ENCODE measurements at places on chromosomes 7 and 10. TPM values are rescaled to one million over a fixed set of nuclear protein-coding genes. Genes with fewer than 3 reads are reported as not detected.

GRCh38 chr7:4470246-4470645, 211.8 kb upstream of the FOXK1 start:
- no peak for DNase-seq

- no peak for DNase-seq
Measured at GRCh38 chr7:100641463-100641859, at the start of gene TFR2. TSS of gene TFR2 (minus strand) at chr7:100641552. CDS start at chr7:100641509, 43 bp downstream.

DNA sequence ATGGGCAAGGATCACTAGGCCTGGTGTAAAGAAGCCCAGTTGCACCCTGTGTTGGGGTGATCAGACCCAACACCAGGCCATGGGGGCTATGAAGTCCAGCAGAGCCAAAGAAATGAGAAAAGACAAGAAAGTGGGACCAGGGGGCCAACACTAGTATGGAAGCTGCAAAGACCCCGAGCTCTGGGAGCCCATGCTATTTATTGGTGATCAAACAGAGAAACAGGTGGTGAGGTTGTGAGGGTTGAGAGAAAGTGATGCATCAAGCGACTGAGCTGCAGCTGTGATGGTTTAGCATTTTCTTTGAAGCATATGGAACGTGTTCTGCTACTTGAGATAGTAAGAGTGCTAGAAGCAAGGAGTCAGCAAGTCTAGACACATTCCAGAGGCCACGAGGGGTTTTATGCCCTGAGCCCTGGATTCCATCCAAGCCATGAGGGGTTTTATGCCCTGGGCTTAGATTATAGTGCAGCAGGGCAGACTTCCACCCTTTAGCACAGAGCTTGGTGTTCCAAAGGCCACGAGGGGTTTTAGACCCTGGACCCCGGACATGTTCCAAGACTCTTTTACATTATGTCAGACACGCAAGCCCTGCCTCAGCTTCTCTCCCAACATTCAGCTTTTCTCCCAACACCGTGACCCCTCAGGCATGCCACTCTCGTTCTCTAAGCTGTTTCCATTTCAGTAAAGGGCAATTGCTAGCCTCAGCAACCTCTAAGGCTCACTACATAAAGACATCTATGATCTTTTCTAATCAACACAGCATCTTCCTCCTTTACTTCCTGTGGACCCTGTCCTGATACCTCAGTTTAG, 43.1 kb upstream of the GPAM start:
- no peak for DNase-seq

GRCh38 chr10:2619916-2620315, 447.4 kb upstream of the PFKP start:
- no peak for DNase-seq

HOXA6 gene
- total RNA-seq = not detected

- peak; percentile 70 for DNase-seq
Measured at GRCh38 chr10:132434405-132435005, 37.5 kb downstream of the PWWP2B start.

DNA sequence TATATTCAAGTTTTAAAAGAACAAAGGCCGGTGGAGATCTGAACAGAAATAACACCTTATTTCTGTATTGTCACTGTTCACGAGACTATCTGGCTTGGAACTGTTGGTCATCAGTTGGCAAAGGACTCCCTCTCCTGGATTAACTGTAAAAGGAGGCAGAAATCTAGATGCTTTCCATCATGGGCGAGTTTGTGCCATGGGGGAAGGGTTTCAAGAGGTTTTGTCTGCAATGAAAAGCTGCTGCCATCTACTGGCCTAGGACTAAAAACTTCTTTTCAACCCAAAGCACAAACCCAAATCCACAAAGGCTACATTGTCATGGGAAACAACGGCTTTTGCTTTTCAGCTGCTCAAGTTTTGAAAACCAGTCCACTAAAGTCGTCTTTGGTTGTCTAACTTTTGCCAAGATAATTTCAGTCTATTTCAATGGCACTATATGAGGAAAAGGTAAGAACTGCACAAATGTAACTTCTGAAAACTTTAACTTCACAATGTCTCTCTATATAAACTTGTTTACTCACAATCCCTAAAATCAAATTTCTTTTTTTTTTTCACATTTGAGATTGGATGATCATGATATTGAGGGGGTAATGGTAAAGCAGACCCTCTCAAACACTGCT, 196.8 kb downstream of the SKAP2 start:
- peak; percentile 76 for DNase-seq

DNA sequence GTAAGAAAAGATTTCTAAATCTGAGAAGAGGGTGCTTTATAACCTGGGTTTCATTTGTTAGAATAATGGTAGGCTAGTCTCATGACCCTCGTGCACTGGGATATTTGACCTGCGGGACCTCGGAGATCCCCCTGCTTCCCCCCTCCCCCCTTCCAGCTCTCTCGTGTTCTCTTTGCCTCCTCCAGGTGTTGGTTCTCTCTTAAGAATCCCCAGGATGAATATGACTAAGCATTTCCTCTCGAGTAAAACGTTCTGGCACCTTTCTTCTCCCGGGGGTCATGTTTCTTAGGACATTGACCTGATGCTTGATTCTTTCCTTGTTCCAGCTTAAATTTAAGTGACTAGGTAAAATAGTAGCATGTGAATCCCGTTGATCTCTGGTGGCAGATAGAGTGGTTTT, 71.2 kb downstream of the SHH start:
- no peak for DNase-seq

- no peak for DNase-seq
Measured at GRCh38 chr10:116164291-116164690, 108.7 kb downstream of the GFRA1 start.

IKZF1 gene
- total RNA-seq = 374 TPM

LIPM gene
- not detected for total RNA-seq

GRCh38 chr10:50398823-50399222, 147.5 kb upstream of the ASAH2 start:
- no peak for DNase-seq

LBX1 gene
- not detected for total RNA-seq

- no peak for DNase-seq
Measured at GRCh38 chr10:80458638-80459037, 4.5 kb downstream of the TSPAN14 start.

CALML3 gene
- total RNA-seq = not detected

Data from activated CD8-positive, alpha-beta T cell treated with anti-CD3 and anti-CD28 coated beads, Interleukin-2, amount 10 ng/mL, durations not matched to agents 7 days and 5 days (primary cell).